ENCODE measurements at places on chromosomes 11 and 22.

DNA sequence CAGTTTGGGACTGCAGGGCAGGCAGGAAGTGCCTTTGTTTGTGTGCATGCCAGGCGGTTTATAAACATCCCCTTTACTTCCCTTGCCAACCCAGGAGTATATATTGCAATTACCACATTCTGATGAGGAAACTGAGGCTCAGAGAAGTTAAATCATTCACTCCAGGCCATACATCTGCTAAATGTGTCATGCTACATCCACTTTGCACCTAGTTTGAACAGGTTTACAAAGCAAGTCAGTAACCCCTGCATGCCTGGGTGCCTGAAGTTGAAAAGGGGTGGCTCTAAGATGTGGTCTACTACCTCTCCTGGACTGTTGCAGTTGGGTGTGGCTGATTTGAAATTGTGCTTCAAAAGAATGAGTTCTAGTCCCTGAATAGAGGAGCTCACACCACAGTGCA lies 23.6 kb downstream of the FLI1 start:
- peak overlapping the region; percentile 96 for H3K4me3 ChIP-seq
- no peak for DNase-seq
- H3K27me3 ChIP-seq, result no peaks in the 10 kb centered on the region
- H3K27ac ChIP-seq, result peak overlapping the region; percentile 100
- no peaks in the 10 kb centered on the region for H3K36me3 ChIP-seq

DNA sequence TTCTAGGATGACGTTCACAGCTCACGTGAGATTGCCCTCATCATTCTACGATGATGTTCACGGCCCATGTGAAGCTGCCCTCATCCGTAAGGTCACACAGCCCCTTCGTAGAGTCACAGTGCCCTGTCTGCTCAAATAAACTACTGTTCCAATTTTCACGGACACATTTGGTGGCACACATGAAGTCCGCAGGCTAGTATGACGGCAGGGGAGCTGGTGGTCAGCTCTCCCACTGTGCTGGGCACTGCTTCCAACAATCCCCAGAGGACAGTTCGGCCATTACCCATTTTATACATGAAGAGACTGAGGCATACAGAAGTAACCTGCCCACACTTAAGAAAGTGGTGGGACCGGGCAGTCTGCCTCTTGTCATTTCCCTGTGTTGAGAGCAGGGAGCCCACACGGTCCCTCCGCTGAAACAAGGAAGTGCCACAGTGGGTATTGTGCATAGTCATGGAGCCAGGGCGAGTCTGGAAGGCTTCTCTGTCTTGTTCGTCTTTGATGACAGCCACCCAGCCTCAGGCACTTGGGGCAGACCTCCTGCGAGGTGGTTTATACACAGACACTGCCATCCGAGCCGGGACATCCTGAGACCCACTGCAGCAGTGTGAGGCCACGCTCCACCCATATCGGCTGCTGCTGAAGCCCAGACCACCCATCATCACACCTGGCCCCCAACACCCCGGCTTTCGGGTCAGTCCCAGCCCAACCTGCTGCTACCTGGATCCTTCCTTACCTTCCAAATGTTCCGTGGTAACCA lies 114.3 kb downstream of the PHF21B start:
- no peaks in the 10 kb centered on the region for H3K4me1 ChIP-seq
- DNase-seq, result no peak
- H3K27me3 ChIP-seq, result no peaks in the 10 kb centered on the region
- H3K36me3 ChIP-seq, result no peaks in the 10 kb centered on the region
- H3K4me3 ChIP-seq, result no peak overlapping the region
- H3K27ac ChIP-seq, result no peak overlapping the region

DNA sequence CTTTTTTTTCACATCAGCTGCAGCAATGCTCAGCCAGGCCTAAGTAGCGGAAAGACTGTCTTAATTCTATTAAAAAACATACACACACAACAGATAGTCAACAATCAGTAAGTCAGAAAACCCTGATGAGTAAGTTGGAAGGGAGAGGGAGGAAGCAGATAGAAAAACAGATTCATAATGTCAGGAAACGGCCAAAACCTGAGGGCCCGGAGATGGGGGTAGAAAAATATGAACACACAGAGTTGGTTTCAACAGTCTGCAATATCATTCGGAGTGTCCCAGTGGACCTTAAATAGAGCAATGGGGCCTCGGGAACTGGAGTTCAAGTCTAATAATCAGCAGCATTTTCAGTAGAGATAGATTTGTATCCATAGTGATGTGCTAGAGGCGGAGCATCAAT lies 14.8 kb downstream of the LRRC55 start:
- H3K4me3 ChIP-seq, result no peak overlapping the region
- no peak for DNase-seq
- H3K36me3 ChIP-seq, result no peaks in the 10 kb centered on the region
- H3K27me3 ChIP-seq, result peaks cover 7% of the 10 kb centered on the region
- no peaks in the 10 kb centered on the region for H3K4me1 ChIP-seq

DNA sequence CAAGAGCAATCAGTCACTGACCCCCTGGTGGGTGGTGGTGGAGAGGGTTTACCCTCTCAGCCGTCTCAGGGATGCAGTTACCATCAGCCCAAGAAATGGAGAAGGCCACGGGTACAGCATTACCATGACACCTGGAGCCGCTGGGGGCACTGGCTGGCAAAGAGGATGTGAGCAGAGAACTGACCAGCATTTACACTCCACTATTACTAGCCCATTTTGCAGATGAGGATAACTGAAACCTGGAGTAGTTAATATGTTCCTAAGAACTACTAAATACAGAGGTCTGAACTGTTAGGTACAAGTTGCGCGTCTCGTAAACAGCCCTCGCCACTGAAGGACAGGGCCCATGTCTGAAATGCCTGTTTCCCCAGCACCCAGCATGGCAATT lies 79.0 kb downstream of the TIMP3 start:
- H3K4me1 ChIP-seq, result peaks cover 15% of the 10 kb centered on the region
- H3K36me3 ChIP-seq, result no peaks in the 10 kb centered on the region
- no peaks in the 10 kb centered on the region for H3K27me3 ChIP-seq
- no peak for DNase-seq

DNA sequence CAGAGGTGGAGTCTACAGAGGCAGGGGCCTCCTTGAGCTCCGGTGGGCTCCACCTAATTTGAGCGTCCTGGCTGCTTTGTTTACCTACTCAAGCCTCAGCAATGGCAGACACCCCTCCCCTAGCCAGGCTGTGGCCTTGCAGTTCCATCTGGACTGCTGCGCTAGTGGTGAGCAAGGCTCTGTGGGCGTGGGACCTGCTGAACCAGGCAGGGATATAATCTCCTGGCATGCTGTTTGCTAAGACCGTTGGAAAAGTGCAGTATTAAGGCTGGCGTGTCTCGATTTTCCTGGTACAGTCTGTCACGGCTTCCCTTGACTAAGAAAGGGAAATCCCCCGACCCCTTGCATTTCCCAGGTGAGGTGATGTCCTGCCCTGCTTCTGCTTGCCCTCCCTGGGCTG lies 77.7 kb downstream of the GDPD4 start:
- H3K4me1 ChIP-seq, result no peaks in the 10 kb centered on the region
- H3K4me3 ChIP-seq, result no peak overlapping the region
- H3K36me3 ChIP-seq, result no peaks in the 10 kb centered on the region
- no peak overlapping the region for H3K27ac ChIP-seq
- peaks cover 37% of the 10 kb centered on the region for H3K27me3 ChIP-seq

DNA sequence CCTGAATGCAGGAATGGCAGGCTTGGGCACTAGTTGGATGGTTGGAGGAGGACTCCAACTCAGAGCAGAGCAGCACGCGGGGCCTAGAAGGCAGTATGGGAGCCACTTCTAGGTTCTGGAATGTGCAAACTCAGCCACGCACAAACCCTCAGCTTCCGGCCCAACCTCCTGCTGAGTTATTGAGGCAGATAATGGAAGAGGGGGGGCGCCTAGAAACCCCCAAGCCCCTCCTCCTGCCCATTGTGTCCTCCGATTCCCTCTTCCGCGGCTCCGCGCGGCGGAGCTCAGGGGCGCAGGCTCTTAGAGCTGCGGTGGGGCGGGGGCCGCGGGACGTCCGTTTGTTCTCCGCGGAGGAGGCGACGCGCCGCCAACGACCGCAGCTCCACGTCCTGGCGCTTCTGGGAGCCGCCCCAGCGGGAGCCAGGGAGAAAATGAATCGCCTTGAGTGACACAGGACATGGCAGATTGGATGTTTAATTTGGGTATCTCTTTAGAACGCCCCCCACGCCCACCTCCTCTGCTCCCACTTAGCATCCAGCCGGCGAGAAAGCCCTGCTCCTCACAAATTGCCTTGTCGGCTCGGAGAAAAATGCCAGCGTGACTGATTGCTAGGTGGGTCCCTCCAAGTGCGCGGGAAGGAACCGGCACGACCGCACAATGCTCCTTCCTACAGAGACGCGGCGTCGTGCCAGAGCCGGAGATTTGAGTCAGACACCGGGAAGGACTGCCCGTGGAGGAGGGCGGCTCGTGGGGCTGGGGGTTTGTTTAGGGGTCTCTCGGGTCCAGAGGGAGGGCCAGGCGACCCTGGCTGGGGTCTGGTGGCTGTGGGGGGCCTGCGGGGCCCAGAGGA lies 144.6 kb downstream of the NECTIN1 start:
- H3K4me3 ChIP-seq, result peak overlapping the region; percentile 49
- peaks cover 62% of the 10 kb centered on the region for H3K27me3 ChIP-seq
- no peak overlapping the region for H3K27ac ChIP-seq
- peaks cover 7% of the 10 kb centered on the region for H3K4me1 ChIP-seq

- no peak overlapping the region for H3K4me3 ChIP-seq
- DNase-seq, result no peak
- H3K27me3 ChIP-seq, result no peaks in the 10 kb centered on the region
- H3K27ac ChIP-seq, result no peak overlapping the region
- peaks cover 2% of the 10 kb centered on the region for H3K36me3 ChIP-seq
- no peaks in the 10 kb centered on the region for H3K4me1 ChIP-seq
Measured at GRCh38 chr11:33347490-33348125, 90.4 kb downstream of the HIPK3 start.

DNA sequence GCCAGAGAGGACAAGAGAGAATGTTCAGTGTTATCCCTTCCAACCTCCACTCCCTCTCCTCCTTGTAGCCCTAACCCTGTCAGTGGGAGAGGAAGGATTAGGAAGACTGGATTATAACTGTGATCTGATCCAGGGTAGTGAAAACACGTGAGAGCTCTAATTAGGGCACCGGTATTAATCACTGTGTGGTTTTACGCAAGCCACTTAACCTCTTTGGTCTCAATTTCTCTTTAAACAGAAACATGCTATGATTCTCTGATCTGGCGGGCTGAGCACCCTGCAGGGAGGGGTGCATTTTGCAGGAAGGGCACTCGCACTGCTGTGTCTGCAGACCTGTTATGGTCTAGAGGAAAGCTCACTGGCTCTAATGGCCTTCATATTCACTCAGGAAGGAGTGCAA lies 11.5 kb downstream of the RPL27A start:
- peaks cover 3% of the 10 kb centered on the region for H3K36me3 ChIP-seq
- no peaks in the 10 kb centered on the region for H3K27me3 ChIP-seq
- no peak overlapping the region for H3K4me3 ChIP-seq
- peaks cover 26% of the 10 kb centered on the region for H3K4me1 ChIP-seq

- peaks cover 27% of the 10 kb centered on the region for H3K4me1 ChIP-seq
- H3K4me3 ChIP-seq, result peak overlapping the region; percentile 69
- no peaks in the 10 kb centered on the region for H3K36me3 ChIP-seq
- H3K27ac ChIP-seq, result no peak overlapping the region
- DNase-seq, result no peak
Measured at GRCh38 chr11:75523811-75524664, 1.7 kb downstream of the GDPD5 start.

GRCh38 chr11:36361901-36362391 lies 65.9 kb downstream of the PRR5L start:
- DNase-seq, result no peak
- no peaks in the 10 kb centered on the region for H3K36me3 ChIP-seq
- H3K4me3 ChIP-seq, result peak overlapping the region; percentile 70
- peak overlapping the region; percentile 81 for H3K27ac ChIP-seq
- peaks cover 49% of the 10 kb centered on the region for H3K4me1 ChIP-seq
- H3K27me3 ChIP-seq, result peaks cover 58% of the 10 kb centered on the region

- no peak for DNase-seq
- H3K36me3 ChIP-seq, result no peaks in the 10 kb centered on the region
Measured at GRCh38 chr11:13691286-13691899, 22.9 kb downstream of the FAR1 start.

- H3K27me3 ChIP-seq, result peaks cover 10% of the 10 kb centered on the region
- no peaks in the 10 kb centered on the region for H3K36me3 ChIP-seq
- peaks cover 12% of the 10 kb centered on the region for H3K4me1 ChIP-seq
- peak; percentile 22 for DNase-seq
Measured at GRCh38 chr11:11843211-11843621, 1.4 kb downstream of the USP47 start.

GRCh38 chr22:37806409-37807333 lies 1.1 kb upstream of the GCAT start:
- peaks cover 38% of the 10 kb centered on the region for H3K27me3 ChIP-seq
- DNase-seq, result peak; percentile 15
- no peak overlapping the region for H3K27ac ChIP-seq
- H3K36me3 ChIP-seq, result peaks cover 4% of the 10 kb centered on the region
- peaks cover 42% of the 10 kb centered on the region for H3K4me1 ChIP-seq

- no peak for DNase-seq
- H3K27ac ChIP-seq, result no peak overlapping the region
- no peaks in the 10 kb centered on the region for H3K4me1 ChIP-seq
Measured at GRCh38 chr11:67015048-67015447, 7.9 kb upstream of the SYT12 start.

GRCh38 chr11:86395061-86395551 lies 20.4 kb downstream of the CCDC81 start:
- no peaks in the 10 kb centered on the region for H3K27me3 ChIP-seq
- no peak overlapping the region for H3K4me3 ChIP-seq
- H3K4me1 ChIP-seq, result no peaks in the 10 kb centered on the region
- no peaks in the 10 kb centered on the region for H3K36me3 ChIP-seq

GRCh38 chr11:110430267-110431050 lies 711 bp downstream of the FDX1 start:
- peak overlapping the region; percentile 99 for H3K4me3 ChIP-seq
- peak overlapping the region; percentile 99 for H3K27ac ChIP-seq
- peaks cover 55% of the 10 kb centered on the region for H3K4me1 ChIP-seq
- H3K36me3 ChIP-seq, result peaks cover 3% of the 10 kb centered on the region

Measured in activated T-cell treated with anti-CD3 and anti-CD28 coated beads, Interleukin-2, amount 50 U/mL, for 72 hours (primary cell).